ENCODE measurements at places on chromosomes 13 and 19. TPM values are rescaled to one million over a fixed set of nuclear protein-coding genes. Genes with fewer than 3 reads are reported as not detected.
A peak's percentile ranks its signal among the peaks of the same experiment; 100 is the strongest.

DNA sequence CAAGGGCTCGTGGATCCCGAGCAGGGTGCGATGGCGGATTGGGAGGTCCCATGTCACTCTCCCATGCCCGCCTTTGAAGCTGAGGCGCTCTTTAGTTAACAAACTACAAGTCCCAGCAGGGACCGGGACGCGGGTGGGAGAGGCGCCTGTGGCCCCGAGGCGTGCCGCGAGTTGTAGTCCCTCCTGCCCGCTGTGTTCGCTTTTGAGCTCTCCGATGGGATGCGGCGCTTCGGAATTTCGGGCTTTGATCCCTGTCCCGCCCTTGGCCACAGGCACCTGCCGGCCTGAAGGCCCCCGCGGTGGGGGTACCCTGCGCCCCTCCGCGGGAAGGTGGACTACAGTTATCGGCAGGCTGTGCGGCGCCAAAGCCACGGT lies 11.0 kb downstream of the CYTH2 start:
- H3K4me3 ChIP-seq: peak overlapping the region; percentile 37
- H3K4me1 ChIP-seq: peaks cover 16% of the 10 kb centered on the region
- no peaks in the 10 kb centered on the region for H3K27me3 ChIP-seq
- DNase-seq: peak; percentile 64
- peaks cover 4% of the 10 kb centered on the region for H3K36me3 ChIP-seq

DNA sequence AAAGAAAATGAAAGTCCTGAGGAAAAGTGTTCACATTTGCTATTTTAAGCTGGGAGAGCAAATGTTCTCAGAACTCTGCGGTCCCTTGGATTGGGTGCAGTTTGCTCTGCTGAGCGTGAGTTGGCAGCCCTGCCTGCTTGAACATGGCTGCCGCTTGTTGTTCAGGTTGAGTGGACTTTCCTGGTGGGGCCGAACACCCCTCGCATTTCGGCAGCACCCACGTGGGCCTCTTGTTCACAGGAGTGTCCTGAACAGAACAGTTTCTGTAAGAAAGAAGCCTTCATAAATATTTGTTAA lies 10.8 kb upstream of the RNF113B start:
- H3K36me3 ChIP-seq: no peaks in the 10 kb centered on the region
- peaks cover 10% of the 10 kb centered on the region for H3K4me1 ChIP-seq
- no peak overlapping the region for H3K27ac ChIP-seq
- H3K4me3 ChIP-seq: no peak overlapping the region
- DNase-seq: no peak

DNA sequence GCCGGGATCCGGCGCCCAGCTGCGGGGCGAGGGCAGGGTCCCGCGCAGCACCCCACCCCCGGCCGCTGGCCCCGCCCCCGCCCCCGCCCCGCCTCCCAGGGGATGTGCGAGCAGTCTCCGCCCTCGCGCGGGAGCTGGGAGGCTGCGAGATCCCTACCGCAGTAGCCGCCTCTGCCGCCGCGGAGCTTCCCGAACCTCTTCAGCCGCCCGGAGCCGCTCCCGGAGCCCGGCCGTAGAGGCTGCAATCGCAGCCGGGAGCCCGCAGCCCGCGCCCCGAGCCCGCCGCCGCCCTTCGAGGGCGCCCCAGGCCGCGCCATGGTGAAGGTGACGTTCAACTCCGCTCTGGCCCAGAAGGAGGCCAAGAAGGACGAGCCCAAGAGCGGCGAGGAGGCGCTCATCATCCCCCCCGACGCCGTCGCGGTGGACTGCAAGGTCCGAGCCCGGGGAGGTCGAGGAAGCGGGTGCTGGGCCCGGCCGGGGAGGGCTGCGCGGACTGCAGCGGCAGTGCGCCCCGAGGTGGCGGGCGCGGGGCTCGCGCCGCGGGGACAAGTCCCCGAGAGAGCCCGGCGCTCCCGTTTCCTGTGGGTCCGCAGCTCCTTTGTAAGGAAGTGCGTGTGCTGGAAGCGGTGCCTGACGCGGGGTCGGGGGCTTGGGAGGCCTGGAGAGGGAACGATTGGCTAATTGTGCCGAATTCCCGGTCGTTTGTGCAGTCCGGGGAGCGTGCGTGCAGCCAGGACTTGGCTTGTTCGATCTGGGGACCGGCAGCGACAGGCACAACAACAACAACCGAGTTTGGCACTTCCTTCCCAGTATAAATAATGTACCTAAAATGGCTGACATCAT lies at the start of gene ITM2B:
TSS of gene ITM2B (plus strand) at position 161 of the 843 bp plus-strand sequence. CDS start at position 316, 155 bp downstream.
- H3K36me3 ChIP-seq: peaks cover 8% of the 10 kb centered on the region

GRCh38 chr13:113722921-113723320 lies 36.1 kb upstream of the TMEM255B start:
- DNase-seq: no peak
- H3K4me1 ChIP-seq: no peaks in the 10 kb centered on the region
- H3K27me3 ChIP-seq: peaks cover 2% of the 10 kb centered on the region

GRCh38 chr19:33348301-33349010 lies 25.1 kb upstream of the CEBPG start:
- no peaks in the 10 kb centered on the region for H3K4me1 ChIP-seq
- no peak overlapping the region for H3K4me3 ChIP-seq

GRCh38 chr19:2912306-2912705 lies 11.6 kb downstream of the ZNF57 start:
- no peak overlapping the region for H3K27ac ChIP-seq
- H3K27me3 ChIP-seq: no peaks in the 10 kb centered on the region
- no peak for DNase-seq
- no peak overlapping the region for H3K4me3 ChIP-seq
- H3K4me1 ChIP-seq: no peaks in the 10 kb centered on the region

DNA sequence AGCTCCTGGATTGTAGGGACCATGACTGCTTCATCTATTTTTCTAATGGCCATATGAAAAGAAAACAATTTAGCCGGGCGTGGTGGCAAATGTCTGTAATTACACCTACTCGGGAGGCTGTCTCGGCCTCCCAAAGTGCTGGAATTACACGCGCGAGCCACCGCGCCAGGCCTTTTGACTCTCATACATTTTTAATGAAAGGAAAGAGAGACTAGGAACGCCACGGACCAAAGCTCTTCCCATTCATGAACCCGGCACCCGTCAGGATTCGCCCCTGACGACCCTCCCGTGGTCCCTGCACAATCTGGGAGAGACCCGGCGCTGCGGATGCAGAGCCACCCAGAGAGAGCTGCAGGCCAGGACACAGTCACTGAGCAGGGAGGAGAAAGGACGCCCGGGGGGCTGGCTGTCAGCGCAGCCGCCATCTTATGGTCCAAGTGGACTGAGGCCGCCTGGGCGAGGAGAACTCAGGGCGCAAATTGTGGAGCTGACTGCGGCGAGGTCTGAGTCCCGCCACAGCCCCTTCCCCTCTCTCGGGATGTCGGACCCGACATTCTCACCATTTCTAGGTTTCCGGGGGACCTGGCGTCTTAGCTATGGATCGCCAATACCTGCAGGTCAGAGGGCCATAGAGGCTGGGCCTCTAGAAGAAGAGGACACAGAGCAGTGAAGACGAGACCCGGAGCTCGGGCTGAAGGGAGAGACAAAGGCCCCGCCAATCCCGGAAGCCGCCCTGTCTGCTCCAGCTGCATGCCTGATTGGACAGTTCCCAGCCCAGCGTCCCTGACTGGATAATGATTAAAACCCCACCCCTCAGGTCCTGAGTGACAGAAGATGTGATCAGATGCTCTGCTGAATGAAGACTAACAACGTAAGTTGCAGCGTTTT lies at the start of gene ZNF681:
TSS of gene ZNF681 (minus strand) at position 705 of the 888 bp plus-strand sequence. CDS start at position 563, 142 bp downstream.
- H3K27ac ChIP-seq: peak within 1 kb of the TSS; percentile 77
- peak; percentile 94 for DNase-seq
- H3K27me3 ChIP-seq: no peaks in the 10 kb centered on the region

GRCh38 chr13:40153516-40153915 lies 498.1 kb downstream of the COG6 start:
- no peak overlapping the region for H3K27ac ChIP-seq
- no peak overlapping the region for H3K4me3 ChIP-seq
- H3K4me1 ChIP-seq: peaks cover 7% of the 10 kb centered on the region

GRCh38 chr13:45696610-45697226 lies 5.4 kb upstream of the CBY2 start:
- H3K4me3 ChIP-seq: no peak overlapping the region
- H3K27ac ChIP-seq: no peak overlapping the region
- H3K36me3 ChIP-seq: no peaks in the 10 kb centered on the region
- DNase-seq: no peak

DNA sequence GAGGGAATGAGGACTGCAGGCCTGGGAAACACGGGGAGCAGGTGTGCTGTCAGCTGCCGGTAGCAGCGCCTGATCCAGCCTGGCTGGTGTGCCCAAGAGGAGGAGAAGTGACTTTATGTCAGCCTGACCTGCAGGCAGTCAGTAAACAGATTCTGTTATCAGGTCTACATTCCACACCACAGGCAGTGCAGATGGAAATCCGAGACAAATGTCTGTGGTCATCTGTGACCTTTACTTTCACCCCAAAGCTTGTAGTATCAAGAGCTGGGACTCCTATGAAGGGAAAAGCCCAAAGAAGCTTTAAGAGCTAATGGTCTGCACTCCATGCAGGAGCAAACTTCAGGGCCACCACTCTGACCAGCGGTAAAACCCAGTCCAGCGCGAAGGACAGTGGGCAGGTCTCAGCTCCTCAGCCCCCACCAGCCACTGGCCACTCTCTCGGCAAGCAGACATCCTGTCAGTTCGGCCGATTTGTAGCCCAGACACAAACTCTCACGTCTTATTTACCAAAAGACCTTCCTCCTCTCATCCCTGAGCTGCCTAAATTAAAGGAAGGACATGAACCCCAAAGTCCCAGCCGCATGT lies 7.7 kb downstream of the EPS15L1 start:
- no peaks in the 10 kb centered on the region for H3K27me3 ChIP-seq
- H3K27ac ChIP-seq: peak overlapping the region; percentile 94
- H3K36me3 ChIP-seq: no peaks in the 10 kb centered on the region
- no peak overlapping the region for H3K4me3 ChIP-seq
- peaks cover 3% of the 10 kb centered on the region for H3K4me1 ChIP-seq
- DNase-seq: no peak

DNA sequence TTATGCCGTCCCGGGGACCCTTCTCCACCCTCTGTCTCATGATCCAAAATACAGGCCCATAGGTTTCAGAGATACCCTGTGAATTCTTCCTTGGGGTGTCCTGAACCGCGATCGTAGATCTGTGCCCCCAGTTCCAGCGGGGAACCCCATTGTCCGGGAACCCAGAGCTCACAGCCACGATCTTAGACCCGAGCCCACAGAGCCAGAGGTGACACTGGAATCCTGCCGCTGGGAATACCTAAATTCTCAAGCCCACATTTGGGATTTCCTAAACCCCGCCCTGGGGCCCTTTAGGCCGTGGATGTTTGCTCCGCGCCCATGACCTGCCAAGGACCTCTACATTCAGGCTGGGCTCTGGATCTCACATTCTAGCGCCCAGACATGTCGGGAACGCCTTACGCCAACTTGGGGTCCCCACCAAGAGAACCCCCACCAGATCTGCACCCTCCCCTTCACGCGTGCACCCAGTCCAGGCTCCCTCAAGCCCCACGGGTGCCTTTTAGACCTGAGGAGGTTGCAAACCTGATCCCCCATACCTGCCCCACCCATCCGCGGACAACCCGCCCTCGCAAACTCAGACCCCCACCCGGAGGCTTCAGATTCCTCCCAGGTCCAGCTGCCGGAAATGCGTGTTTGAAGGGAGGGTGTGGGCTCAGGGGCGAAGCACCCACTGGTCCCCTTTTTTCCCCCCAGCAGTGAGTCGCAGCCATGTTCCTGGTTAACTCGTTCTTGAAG lies 605 bp downstream of the CAPNS1 start:
- H3K4me1 ChIP-seq: peaks cover 4% of the 10 kb centered on the region
- no peaks in the 10 kb centered on the region for H3K27me3 ChIP-seq
- peaks cover 20% of the 10 kb centered on the region for H3K36me3 ChIP-seq
- H3K27ac ChIP-seq: peak overlapping the region; percentile 98
- peak overlapping the region; percentile 88 for H3K4me3 ChIP-seq

GRCh38 chr13:113879494-113880360 lies 15.9 kb upstream of the GAS6 start:
- no peaks in the 10 kb centered on the region for H3K36me3 ChIP-seq
- H3K4me1 ChIP-seq: peaks cover 11% of the 10 kb centered on the region
- H3K4me3 ChIP-seq: no peak overlapping the region
- no peaks in the 10 kb centered on the region for H3K27me3 ChIP-seq
- no peak for DNase-seq

- H3K4me1 ChIP-seq: no peaks in the 10 kb centered on the region
- no peak overlapping the region for H3K27ac ChIP-seq
- H3K36me3 ChIP-seq: no peaks in the 10 kb centered on the region
- DNase-seq: peak; percentile 80
- no peaks in the 10 kb centered on the region for H3K27me3 ChIP-seq
Measured at GRCh38 chr13:51270623-51271415, 48.6 kb downstream of the FAM124A start.

The KMT2B gene
- total RNA-seq: 41.0 TPM

The ZNF667 gene
- total RNA-seq: 12.9 TPM

The CABP5 gene
- total RNA-seq: not detected

The CGB5 gene
- not detected for total RNA-seq

The FCAR gene
- 11.3 TPM for total RNA-seq

The ALOX5AP gene
- total RNA-seq: 192 TPM

The FXYD1 gene
- total RNA-seq: 27.5 TPM

The ZNF418 gene
- 20.8 TPM for total RNA-seq

The HAUS8 gene
- total RNA-seq: 8.4 TPM

All from lung (tissue), 17 donors.